ENCODE measurements at places on chromosomes 6 and 20. TPM values are rescaled to one million over a fixed set of nuclear protein-coding genes. Genes with fewer than 3 reads are reported as not detected.

GRCh38 chr6:44470115-44470464 is 82.6 kb downstream of the CDC5L start:
- DNase-seq: no peak

DNA sequence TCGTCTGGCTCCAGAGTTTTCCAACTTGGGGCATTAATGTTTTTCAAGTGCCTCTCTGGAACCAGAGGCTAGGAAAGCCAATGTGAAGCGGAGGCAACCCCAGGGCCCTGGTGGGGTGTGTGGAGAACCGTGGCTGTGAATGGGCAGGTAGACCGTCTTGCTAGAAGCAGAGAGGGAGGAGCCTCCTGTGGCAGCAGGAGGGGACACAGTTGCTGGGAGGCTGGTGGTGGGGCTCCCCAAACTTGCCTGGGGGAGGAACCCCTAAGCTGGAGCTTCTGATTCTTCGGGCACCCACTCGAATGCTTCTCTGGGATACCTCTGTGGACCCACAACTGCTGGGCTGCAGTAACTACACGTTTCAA is 65.3 kb upstream of the APCDD1L start:
- no peak for DNase-seq

DNA sequence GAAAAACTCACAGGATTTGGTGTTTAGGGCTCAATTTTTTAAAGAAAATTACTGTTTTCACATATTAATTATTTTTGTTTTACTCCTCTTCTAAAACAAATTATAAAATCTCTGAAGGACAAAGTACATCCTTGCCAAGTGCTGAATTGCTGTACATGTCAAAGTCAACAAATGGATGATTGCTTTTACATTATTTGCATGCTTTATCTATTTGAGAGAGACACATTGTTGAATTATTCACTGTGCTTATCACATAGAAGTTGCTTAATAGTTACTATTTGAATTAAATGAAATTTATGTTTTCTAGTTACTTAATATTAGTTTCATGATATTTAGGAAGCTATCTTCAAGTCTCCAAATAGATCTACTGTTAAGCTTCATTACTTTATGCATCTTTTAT is 318.6 kb upstream of the PTCHD4 start:
- no peak for DNase-seq

DNA sequence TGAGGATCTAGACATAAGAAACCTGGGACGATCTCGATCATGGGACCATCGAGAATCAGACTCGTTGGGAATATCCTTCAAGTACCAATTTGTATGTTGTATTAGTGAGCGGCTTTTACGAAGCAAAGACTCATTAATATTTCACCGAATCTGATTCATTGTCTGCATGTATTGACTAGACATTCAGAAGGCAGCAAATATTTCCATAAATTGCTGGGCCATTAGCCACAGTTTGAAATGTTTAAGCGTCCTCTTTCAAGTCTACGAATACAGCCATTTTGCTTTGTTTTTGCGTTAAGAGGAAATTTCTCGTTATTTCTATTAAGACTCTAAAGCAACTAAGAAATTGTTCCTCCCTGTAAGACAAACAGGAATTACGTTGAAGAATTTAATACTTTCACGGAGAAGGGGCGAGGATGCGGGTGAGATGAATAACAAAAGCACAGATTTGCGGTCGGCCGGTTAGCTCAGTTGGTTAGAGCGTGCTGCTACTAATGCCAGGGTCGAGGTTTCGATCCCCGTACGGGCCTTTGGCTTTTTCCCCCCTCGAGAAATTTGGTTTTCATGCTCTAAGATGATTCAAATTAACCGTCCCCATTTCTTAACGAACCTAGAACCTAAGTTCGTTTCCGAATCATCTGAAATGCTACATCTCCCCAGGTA is 18.5 kb downstream of the POM121L2 start:
- no peak for DNase-seq

- no peak for DNase-seq
Observed at GRCh38 chr6:147674794-147675193, 166.3 kb downstream of the SAMD5 start.

- no peak for DNase-seq
Observed at GRCh38 chr6:165931675-165932074, 236.0 kb downstream of the TBXT start.

DNA sequence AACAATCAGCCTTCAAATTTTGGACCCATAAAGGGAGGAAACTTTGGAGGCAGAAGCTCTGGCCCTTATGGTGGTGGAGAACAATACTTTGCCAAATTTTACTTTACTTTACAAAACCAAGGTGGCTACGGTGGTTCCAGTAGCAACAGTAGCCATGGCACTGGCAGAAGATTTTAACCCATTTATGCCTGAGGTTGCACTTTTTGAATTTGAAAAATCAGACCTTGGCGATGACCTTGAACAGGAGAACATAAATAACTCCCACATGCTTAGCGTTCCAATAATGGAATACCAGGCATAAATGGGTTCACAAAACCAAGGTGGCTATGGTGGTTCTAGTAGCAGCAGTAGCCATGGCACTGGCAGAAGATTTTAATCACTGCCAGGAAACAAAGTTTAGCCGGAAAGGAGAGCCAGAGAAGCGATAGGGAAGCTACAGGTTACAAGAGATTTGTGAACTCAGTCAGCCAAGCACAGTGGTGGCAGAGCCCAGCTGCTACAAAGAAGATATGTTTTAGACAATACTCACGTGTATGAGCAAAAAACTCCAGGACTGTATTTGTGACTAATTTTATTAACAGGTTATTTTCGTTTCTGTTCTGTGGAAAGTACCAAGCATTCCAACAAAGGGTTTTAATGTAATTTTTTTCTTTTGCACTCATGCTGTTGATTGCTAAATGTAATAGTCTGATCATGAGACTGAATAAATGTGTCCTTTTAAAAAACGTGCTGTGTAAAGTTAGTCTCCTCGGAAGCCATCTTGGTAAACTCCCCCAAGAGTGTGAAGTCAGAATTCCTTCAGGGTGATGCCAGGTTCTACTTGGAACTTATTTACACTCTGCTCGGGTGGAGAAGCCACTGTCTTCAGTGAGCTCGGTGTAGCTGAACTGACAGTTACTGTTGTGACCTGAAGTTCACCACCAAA is 6.7 kb downstream of the SFT2D1 start:
- no peak for DNase-seq

DNA sequence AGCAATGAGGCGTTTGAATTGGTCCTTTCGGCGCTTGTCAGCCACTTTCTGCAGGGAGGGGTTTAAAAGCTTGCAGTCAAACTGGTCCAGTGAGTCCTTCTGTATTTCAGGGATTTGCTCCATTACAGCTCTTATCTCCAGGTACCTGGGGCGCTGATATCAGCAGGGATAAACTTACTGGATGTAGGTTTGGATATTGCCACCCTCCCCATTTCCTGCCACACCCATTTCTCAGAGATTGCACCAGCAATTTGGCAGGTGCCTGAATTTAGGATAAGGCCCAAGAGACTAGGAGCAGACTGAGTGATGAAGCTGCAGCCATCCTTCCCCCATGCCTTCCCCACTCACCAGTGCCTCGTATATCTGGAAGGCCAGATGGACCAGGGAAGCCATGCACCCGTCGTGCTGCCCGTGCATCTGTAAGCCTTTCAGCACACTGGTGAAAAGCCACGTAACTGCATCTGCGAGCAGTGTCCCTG is 7.6 kb downstream of the POLR1C start:
- DNase-seq: no peak

The SGK2 gene
- total RNA-seq: 0.41 TPM

The PPP1R16B gene
- total RNA-seq: 10.6 TPM

The OR12D3 gene
- not detected for total RNA-seq

The RGS17 gene
- 112 TPM for total RNA-seq
